ENCODE measurements at places on chromosomes 7 and 10. TPM values are rescaled to one million over a fixed set of nuclear protein-coding genes. Genes with fewer than 3 reads are reported as not detected.

The SPDYE2 gene
- not detected for total RNA-seq

The AFAP1L2 gene
- total RNA-seq: 0.22 TPM

The CCDC146 gene
- 0.87 TPM for total RNA-seq

The PBLD gene
- total RNA-seq: 3.7 TPM

The CRHR2 gene
- total RNA-seq: not detected

The PSD gene
- total RNA-seq: 3.9 TPM

The GFRA1 gene
- total RNA-seq: not detected

Measured in uterine smooth muscle cell (primary cell).